ENCODE measurements at places on chromosomes 1 and 21.

DNA sequence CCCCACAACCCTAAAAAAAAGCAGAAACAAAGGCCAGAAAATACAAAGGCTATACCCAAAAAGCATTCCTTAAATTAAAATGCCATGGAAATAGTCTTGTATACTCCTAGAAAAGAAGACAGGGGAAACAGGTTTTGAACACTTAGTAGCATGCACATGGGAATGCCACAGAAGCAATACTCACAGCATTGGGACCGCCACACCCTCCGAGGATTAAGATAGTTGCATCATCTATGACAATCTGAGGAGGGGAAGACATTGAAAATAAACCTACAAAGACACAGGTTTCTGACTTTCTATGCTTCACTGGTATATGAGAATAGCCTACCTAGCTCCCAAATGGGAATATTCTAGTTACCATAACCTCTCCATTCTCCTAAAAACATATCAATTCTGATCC is 15.9 kb upstream of the CPLANE2 start:
- DNase-seq = no peak

- no peak for DNase-seq
Observed at GRCh38 chr1:155481741-155482241, 80.8 kb downstream of the ASH1L start.

DNA sequence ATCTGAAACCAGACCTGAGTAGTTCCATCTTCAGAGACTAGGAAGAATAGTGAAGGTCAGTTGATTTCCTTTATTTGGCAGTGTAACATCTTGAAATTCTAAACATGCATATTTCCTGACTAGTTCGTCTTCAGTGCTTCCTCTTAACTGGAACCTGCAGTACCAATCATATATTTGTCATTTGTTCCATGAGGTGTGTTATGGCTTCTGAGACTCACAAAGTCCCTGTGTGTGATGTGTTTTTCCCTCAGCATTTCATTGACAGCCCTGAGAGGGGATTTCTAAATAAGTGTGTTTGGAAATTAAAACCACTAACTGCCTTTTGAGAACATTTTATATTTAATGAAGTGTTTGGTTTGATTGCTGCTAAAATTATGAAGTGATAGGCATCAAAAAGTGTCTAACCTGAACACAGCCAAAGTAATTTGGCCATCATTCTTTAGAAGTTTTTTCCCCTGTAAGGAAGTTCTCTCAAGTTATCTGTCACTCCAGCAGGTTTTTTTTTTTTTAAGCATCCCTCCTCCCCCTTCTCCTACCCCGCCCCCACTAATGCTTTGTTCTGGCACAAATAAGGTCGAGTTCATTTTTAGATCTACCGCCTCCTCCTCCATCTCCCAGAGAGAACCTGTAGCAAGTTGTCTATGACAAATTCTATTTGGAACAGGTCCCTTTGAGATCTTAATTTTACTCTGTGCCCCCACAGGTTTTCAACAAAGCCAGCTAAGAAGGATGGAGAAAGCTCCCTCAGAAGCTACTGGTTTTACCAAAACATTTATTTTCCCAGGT is 61.4 kb downstream of the TMEM200B start:
- no peak for DNase-seq

- no peak for DNase-seq
Observed at GRCh38 chr1:208242146-208242545, 2.0 kb downstream of the PLXNA2 start.

DNA sequence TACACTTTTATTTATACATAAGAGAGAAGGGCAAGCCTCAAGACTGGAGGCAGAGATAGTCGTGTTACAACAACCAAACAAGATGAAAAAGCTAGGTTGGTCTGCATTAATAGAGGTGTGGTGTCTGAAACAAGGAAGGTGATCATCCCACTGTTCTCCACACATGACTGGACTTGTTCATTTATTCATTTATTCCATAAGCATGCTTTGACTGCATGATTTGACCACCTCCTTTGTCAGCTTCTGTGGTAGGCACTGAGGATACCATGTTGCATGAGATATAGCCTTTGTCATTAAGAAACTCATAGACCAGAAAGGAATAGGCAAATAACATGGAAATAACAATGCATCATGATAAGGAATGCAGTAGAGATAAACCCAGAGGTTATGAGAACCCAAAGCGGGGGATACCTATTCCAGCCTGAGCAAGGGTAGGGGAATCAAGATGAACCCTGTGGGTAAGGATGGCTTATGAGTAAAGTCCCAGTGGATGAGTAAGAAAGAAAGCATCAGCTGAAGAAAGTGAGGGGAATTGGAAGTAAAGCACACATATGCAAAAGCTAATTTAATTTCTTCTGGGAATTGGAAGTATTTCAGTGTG is 173.7 kb upstream of the FGGY start:
- DNase-seq = no peak

DNA sequence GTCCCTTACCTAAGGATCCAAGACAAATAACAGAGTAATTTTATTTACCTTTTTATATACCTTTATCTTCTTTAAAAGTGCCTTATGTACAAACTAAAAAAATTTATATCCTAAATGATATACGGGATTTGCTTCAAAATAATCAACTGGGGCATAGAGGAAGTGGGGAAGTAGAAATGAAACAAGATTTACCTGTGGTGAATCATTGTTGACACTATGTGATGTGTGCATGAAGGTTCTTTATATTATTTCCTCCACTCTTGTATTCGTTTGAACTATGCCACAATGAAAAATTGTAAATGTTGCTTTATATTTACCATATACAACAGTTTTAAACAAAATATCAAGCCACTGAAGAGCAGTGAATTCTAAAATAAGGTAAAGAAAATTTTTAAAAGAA is 13.0 kb downstream of the RGS7 start:
- no peak for DNase-seq

DNA sequence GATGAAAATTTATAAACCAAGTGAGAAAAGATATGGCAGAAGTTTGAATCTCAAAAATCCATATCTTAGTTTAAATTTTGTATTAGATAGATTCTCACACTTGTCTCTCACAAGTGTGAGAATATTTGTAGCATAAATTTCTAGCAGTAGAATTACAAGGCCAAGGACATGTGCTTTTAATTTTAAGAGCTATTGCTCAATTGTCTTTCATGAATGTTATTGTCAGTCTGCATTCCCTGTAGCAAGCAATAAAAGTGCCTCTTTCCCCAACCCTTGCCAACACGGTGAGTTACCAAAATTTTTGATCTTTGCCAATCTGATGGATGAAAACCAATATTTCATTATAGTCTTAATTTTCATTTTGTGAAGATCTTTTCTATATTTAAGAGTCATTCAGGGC is 64.0 kb downstream of the CTH start:
- DNase-seq = no peak

DNA sequence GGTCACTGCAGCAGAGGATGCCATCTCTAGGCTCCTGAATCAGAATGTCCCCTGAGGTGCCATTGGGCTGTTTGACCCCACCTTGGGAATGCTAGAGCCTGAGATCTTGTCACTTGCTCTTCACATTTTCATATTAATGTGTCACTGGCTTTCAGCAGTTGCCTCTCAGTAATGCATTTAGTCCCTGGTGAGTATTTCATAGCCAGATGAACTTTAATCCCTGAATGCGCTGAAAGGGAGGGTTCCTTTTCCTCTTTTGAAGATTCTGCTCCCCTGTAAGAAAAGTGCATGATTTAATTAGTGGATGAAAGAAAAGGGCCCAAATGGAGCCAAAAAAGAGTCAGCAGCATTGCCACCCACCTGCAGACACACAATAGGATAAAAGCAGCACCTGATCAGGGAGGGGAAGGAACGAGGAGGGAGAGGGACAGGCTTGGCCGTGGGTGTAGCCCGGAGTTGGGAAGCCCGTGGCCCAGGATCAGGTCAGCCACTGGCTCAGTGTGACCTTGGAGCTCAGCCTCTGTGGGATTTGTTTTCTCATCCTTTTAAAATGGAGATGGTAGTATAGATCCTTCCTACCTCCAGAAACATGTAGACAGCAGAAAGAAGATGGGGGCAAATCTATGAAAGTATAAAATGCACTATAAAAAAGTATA is 31.1 kb downstream of the ROR1 start:
- DNase-seq = no peak

- DNase-seq = no peak
Observed at GRCh38 chr21:25942135-25942534, 207.4 kb downstream of the GABPA start.

DNA sequence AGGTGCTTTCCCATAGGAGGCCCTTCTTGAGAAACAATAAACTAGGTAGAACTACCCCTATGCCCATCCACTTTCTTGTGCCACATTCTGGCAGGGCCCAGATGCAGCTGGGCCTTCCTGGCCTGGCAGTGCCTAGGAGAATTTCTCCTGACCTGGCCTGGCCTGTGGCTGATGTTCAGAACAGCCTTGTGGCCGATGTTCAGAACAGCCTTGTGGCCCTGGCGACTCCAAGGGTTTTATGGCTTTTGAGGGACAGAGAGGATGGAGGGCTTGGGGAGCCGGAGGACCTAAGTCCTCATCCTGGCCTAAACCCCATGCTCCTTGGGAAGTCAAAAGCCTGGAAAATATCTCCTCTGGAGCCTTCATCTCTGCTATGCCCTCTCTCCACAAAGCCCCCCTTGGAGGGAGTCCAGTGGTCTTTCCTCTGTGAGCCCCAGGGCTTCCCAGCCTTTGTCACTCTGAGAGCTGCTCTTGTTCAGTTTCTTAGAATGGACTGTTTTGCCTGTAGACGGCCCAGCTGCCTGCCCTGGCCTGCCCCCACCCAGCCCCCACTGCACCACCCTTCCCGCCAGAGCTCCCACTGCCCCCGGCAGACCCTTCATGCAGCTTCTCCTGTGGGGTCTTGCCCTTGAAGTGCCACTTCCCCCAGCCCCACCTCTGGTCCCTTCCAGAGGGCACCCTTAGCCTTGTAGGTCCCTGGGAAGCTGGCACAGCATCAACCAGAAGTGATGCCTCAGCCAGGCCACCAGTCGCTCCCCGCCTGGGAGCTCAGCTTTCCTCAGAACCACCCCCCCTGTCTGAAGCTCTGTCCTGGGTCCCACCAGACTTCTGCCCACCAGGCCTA is 7.0 kb downstream of the GPR37L1 start:
- no peak for DNase-seq
